EL (cell line): ENCODE measurements at places on chromosomes 7 and 10.

DNA sequence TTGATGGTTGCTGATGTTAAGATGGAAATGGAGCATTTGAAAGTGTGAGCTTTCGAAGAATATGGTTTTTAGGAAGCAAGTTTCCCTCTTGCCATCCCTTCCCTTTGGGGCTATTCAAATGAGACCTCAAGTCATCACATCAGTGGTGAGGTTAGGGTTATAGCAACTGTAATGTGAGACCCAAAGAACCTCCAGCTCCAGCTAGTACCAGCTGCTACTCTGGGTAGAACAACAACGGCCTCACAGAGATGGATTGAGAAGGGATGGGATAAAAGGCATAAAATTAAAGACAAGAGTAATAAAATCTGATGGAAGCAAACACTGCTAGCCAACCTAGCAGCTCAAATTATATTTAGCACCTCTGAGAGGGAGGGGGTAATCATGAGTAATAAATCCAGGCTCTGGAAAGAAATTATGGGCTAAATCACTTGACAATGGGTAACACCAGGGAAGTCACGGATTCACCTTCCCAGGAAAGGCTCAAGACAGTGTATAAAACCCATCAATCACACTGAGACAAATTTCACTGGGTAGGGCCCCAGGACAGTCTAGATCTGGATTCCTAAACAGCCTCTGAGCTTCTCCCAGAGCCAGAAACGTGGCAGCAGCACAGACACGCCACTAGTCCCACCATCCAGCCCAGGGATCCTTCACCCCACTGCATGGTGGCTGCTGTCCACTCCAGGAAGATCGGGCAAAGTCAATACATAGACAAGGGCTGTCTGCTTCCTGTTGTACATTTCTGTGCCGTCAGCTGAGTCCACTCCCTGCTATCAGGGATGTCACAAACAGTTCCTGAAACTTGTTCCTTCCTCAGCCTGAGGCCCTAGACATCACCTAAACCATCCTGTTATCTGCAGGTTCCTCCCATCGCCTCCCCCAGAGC lies 151.1 kb downstream of the GFRA1 start:
- no peak for DNase-seq

DNA sequence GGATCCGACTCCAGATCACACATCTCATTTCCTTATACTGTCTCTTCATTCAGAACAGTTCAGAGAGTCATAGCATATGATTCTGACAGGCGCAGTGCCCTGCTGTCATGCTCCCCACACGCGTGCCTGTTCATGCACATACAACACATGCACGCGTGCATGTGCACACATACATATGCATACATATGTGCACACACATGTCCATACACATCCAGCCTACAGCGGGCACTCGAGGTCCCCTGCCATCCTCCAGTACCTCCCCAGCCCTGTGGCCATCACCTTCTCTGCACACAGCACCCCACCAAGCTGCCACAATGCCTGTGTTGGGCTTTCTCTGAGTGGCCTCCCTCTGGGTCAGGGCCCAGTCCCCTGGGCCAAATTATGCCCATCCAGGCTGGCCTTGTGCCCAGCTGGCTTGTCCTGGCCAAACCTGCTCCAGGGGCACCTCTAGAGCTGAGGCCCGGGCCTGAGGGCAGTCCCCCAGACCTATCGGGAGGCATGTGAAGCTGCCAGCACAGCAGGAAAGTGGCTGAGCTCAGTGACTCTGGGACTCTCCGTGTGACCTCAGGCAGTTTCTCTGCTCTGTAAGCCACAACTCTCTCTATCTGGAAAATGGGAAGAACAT lies 49.4 kb upstream of the RET start:
- DNase-seq, result no peak

DNA sequence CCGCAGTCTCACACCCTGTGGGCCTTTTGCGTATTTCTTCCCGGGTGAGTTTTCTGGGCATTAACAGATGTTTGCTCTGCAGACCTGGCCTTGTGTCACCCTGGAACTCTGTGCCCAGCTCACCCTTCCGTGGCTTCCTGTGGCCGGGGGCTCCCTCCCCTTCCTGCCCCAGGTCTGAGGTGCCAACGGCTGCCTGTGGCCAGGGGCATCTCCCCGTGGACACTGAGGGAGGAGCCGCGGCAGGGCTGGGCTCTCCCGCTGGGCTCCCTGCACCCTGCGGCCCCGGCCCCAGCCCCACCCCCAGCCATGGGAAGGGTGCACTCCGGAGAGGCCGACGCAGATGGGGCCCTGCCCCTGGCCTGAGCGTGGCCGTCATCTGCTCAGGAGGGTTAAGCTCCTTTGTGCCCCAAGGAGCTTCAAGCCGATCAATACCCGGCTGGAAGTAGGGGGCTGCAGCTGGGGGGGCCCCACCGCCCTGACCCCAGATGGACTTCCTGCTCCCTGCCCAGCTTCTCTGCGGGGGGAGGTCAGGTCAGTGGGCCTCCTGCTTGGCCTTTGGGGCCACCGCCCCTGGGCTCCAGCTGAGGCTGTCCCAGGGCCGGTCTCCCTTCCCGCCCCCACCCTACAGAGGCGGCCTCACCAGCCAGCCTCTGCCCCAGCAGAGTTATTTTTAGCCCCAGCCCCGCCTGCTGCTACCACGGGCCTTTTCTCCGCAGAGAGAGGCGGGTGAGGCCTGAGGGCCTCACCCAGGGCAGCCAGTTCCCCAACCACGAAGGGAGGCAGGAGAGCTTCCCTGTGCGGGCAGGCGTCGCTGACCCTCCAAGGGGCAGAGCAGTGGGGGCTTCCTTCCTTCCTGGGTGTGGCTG lies 24.2 kb downstream of the PWWP2B start:
- DNase-seq, result peak; percentile 33

DNA sequence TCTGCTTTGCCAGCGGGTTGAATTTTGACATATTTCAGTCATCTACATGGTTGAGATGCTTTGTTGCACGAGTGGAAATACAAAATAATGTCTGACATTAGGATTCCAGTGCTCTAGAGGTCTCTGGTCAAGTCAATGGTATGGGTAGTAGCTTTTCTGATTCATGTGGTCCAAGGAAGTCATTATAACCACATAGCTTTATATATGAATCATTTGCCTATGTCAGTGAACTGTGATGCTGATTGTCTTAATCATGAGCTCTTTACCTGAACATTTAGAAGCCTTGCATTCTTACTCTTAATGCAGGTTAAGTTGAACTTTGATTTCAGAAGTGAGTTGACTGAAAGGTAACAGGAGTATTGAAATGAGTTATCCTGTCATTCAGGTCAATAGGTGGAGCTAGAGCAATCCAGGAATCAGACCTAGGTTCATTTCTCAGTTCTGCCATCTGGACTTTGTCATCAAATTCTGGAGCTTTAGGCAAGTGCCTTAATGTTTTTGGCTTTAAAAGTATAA lies 3.3 kb downstream of the MAPK8 start:
- peak; percentile 83 for DNase-seq

GRCh38 chr7:88661921-88662320 lies 97.6 kb upstream of the ZNF804B start:
- DNase-seq, result no peak

DNA sequence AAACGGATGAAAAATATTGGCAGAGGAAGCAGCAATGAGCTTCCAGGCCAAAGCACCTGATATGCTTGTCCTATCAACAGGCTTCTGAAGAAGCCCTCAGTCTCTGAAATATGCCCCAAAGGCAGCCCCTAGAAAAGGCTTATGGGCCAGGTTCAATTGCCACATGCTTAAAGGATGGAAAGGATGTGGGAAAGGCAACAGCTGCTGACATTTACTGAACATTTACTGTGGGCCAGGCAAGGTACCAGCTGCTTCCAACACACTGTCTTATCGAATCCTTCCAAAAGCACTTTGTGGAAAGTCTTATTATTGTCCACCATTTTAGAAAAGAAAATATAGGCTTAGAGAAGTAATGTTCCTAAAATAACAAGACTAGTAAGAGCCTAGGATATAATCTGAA lies 56.5 kb downstream of the DOCK4 start:
- DNase-seq, result no peak

DNA sequence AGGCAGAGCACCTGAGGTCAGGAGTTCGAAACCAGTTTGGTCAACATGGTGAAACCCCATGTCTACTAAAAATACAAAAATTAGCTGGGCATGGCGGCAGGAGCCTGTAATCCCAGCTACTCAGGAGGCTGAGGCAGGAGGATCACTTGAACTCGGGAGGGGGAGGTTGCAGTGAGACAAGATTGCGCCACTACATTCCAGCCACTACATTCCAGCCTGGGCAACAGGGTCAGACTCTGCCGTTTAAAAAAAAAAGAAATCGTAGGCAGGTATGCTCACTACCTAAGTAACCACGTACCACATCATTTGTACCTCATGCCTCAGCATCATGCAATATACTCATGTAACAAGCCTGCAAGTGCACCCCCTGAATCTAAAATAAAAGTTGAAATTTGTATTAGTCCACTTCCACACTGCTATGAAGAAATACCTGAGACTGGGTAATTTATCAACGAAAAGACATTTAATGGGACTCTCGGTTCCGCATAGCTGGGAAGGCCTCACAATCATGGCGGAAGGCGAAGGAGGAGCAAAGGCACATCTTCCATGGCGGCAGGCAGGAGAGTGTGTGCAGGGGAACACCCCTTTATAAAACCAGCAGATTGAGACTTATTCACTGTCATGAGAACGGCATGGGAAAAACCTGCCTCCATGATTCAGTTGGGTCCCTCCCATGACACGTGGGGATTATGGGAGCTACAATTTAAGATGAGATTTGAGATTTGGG lies 8.1 kb upstream of the EIF4H start:
- DNase-seq, result no peak

DNA sequence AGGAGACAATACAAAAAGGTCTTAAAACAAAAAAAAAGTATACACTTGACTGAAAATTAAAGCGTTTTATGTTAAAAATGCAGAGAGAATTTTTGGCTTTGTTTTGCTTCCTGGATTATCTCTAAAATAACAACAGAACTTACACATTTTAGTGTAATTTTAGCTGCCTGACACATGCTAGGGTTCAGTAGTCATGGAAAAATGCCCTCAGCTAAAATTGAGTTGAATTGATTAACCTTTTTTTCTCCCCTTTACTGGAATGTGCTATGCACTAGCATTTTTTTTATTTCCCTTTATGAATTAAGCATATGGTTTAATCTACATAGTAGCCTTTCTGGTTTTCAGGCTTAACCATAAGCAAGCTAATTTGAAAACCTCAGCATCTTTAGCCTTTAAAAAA lies 89.9 kb downstream of the ZNF277 start:
- no peak for DNase-seq

DNA sequence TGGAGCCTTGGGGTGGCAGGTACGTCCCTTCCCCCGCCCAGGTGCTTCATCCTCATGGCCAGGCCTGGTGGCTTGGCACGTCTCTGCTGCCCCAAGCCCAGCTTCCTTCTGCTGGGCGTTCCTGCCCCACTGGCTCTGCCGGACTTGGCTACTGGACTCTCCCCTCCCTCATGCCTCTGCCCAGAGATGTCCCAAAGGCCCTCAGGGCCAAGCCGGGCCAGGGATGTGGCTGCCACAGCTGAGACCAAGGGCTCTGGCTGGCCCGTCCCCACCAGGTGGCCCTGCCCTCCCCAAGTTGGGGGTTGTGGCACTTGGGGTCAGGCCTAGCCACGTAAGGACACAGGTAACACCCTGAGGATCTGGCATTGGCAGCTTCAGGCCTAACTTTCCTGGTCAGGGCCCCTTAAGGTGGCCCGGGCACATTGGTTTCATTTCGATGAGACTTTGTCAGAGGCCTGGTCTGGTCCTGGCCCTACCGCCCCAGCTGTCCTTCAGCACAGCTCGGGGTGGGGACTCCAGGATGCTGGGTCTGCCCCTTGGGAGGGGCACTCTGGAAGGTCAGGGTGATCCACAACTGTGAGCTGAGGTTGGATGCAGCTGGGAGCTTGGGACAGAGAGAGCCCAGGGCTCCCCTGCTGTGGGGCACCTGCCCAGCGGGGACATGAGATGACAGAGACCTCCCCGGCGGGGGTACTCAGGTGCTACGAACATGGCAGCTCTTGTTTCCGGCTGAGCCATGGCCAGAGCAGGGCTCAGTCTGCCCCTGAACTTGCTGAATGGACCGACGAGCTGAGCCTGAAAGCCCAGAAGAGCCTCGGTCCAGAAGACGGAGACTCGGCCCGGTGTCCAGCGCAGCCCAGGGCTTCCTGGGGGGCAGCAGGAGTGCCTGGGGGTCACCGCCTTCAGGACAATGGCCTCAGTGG lies 2.9 kb downstream of the BHLHA15 start:
- no peak for DNase-seq

- DNase-seq, result no peak
Measured at GRCh38 chr10:129772468-129773358, 191.4 kb downstream of the EBF3 start.

DNA sequence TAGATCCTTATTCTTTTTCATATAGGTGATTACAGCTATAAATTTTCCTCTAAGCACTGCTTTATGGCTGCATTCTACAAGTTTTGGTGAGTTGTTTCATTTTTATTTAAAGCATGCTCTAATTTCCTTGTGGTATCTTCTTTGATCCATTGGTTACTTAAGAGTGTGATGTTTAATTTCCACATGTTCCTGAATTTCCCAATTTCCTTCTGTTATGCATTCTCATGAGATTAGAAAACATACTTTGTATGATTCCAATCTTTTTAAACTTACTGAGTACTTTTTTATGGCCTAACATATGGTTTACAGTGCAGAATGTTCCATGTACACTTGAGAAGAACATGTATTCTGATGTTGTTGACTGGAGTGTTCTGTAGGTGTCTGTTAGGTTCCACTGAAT lies 53.4 kb downstream of the MYL10 start:
- DNase-seq, result no peak

- no peak for DNase-seq
Measured at GRCh38 chr7:158428837-158429753, 158.5 kb downstream of the PTPRN2 start.

DNA sequence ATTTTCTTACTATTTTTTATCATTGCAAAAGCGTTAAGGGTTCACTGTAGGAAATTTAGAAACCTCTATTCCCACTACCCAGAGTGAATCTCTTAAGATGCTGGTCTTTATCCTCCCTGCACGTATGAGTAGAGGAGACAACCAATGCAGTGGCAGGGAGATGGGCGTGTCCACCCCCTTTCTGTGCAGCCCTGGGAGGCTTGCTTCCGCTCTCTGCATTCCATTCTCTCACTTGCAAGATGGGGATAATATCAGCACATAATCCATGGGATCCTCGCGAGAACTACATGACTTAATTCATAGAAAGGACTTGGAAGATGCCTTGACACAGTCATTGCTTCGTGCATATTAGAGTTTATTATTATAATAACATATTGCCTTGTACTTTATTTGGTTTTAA lies 196.2 kb downstream of the KLF6 start:
- DNase-seq, result no peak

DNA sequence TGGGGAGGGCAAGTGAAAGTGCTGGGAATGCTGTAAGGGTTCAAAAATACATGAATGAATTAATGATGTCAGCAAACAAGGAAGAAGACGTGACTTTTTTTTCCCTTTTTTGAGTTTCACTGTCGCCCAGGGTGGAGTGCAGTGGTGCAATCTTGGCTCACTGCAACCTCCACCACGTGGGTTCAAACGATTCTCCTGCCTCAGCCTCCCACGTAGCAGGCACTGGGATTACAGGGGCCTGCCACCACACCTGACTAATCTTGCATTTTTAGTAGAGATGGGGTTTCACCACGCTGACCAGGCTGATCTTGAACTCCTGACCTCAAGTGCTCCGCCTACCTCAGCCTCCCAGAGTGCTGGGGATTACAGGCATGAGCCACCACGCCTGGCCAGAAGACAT lies 30.0 kb downstream of the DENND10 start:
- DNase-seq, result no peak

- DNase-seq, result no peak
Measured at GRCh38 chr7:108911016-108911415, 341.3 kb downstream of the DNAJB9 start.
